Memory B cell (primary cell): ENCODE measurements at places on chromosomes 2 and 18.

DNA sequence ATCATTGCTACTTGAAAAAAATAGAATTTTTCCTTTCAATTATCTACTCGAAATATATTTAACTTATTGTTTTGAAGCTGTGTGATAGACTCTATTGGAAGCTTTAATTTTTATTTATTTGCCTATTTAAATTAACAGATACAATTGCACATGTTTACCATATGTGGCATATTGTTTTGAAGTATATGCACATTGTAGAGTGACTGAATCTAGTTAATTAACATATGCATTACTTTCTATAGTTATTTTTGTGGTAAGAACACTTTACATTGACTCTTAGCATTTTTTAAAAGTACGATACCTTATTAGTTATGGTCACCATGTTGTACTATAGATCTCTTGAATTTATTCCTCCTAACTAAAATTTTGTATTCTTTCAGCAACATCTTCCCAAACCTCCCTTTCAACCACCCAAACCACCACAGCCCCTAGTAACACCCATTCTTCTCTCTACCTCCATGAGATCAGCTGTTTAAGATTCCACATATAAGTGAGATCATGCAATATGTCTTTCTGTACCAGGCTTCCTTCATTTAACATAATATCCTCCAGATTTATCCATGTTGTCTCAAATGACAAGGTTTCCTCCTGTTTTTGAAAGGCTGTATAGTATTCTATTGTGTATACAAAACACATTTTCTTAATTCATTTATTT is 58.5 kb upstream of the SPHKAP start:
- DNase-seq: no peak

- DNase-seq: no peak
Measured at GRCh38 chr18:79798999-79799370, 1.2 kb downstream of the KCNG2 start.

- DNase-seq: no peak
Measured at GRCh38 chr2:47402555-47402804, 476 bp upstream of the MSH2 start.

GRCh38 chr2:222355860-222356259 is 57.1 kb upstream of the PAX3 start:
- DNase-seq: no peak
